D721Med (cell line): ENCODE measurements at places on chromosomes 1 and 21.

DNA sequence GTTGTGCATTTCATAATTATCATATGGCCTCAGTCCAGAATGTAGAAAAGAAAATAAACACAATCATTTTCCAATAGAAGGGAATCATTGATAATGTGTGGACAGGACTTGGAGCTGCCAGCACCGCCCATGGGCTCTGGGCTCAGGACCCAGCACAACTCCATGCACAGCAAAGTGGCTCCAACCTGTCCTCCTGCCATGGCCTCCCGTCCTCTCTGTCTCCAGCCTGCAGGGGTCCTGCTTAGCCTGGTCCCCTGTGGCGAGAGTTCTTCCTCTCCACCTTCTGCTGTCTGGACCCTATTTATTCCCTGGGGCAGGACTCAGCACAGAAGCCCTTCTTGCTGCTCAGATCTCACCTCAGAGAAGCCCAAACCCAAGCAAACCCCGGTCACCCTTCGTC lies 154.1 kb downstream of the CAMTA1 start:
- DNase-seq, result no peak

DNA sequence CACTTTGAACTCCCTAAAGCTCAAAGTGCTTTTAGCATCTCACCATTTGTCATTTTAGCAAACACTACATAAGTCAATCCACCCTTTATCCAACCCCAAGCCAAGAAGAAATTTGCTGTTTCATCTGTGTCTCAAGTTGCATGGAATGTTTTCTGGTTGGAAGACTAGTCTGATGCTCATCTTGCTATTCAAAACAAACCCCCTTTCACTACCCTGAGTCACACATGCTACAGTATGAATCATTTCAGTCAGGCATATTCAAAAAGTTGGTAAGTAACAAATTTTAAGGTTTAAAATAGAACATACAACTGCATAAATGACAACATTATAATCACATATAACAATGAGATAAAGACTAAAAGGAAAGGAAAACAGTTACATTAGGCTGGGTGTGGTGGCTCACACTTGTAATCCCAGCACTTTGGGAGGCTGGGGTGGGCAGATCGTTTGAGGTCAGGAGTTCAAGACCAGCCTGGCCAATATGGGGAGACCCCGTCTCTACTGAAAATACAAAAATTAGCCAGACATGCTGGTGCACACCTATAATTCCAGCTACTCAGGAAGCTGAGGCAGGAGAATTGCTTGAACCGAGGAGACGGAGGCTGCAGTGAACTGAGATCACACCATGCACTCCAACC lies 38.7 kb downstream of the DSTYK start:
- DNase-seq, result no peak

DNA sequence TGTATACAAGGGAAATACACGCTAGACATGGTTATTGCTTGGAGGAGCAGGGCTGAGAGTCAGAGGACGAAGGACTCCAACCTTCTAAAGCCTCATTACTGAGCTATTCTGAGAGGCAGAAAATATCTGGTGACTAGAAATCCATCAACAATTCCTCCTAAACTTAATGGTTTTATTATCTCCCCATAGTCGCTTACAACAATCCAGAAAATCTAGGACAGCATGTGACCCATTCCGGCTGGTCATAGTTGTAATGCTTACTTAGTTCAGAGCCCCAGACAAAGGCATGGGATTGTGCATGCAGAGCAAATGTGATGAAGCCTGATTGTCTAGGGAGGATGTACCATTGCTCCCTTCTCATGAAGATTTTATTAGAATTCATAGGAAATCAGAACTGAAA lies 114.5 kb upstream of the PLXNA2 start:
- no peak for DNase-seq

GRCh38 chr1:45134461-45134873 lies 71.9 kb downstream of the ZSWIM5 start:
- DNase-seq, result no peak

DNA sequence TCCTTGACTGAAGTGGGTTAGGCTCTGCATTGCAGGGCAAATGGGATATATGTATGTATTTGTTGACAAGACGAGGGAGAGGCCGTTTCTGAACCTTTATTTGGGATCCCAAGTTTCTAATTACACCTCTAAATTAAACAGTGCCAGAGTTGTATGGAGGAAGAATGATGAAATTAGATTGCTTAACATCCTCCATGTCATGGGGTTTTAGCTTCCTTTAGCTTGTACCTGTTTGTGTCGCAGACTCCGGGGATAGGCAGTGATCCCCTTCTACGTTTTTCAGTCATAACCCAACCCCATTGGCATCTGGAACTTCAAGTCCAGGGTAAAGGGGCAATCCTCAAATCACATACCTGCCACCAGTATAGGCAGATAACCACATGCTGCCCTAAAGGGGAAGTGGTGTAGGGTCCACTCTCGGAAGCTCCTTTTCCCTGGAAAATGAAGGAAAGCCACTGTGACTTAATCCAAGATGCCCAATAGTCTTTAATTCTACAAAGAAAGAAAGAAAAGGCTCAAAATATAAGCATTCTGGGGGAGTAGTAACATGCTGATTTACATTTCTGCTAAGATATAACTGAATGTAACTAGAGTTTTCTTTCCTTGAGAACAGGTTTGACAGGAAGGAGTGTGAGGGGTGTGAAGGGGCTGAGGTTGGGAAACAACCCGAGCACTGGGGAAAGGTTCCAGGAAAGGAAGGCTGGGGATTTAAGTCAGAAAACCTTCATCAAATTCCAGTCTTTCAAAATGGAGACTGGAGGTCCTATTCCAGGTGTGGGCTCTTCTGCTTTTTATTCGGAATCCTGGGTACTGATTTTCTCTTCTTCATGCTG lies 77.6 kb downstream of the RGL1 start:
- no peak for DNase-seq

DNA sequence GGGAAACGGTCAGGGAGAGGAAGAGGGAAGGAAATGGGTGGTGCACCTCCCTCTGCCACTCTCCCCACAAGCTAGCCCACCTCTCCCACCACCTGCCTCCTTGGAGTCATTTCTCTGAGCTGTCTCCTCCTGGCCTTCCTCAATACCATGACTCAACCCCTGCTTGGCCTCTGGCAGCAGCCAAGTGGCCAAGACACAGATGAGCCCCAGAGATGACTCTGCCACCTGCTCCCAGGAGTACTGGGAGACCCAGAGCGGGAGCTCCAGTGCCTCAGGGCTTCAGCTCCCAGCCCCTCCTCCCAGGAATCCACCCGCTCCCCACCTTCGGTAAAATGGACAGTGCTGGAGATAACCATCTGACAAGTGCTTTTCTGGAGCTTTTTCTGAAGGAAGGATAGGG lies 2.6 kb downstream of the S100A16 start:
- DNase-seq, result no peak

GRCh38 chr1:218401998-218402785 lies 57.1 kb downstream of the TGFB2 start:
- DNase-seq, result no peak

DNA sequence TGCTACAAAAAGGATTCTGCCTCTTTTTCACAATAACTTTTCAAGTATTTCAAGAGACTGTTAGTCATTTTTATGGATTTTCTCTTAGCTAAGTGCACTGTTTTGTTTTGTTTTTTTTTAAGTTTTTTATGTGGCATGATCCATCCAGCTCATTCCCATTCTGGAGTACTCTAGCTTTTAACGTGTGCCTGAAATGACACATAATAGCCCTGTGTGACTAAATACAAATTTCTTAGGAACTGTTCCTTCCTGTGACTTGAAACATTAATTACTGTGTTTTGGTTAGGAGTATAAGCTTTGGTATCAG lies 143.9 kb downstream of the HS2ST1 start:
- no peak for DNase-seq

- no peak for DNase-seq
Measured at GRCh38 chr1:204041803-204042505, 31.0 kb upstream of the SOX13 start.

DNA sequence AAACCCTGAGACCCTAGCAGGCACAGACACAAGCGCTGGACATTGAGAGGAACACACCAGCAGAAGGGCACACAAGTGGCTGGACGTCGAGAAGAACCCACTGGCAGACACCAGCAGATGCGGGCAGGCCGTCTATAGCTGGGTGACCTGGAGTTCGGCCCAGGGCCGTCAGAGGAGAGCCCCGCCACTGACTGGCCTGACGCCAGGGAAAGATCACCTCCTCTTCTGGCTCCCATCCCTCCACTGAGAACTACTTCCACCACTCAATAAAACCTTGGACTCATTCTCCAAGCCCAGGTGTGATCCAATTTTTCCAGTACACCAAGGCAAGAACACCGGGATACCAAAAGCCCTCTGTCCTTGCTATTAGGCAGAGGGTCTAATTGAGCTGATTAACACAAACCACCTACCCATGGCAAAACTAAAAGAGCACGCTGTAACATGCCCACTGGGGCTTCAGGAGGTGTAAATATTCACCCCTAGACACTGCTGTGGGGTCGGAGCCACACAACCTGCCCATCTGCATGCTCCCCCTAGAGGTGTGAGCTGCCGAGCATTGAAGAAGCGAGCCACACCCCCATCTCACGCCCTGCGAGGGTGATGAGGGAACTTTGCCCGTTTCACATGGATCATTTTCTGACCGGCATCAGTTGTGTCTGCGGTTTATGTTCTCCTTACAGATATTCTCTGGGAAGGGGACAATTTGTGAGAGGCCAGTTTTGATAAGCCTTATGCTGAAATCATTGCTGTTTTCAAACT lies 104.8 kb downstream of the HLX start:
- no peak for DNase-seq

GRCh38 chr1:69315823-69316222 lies 251.9 kb upstream of the LRRC7 start:
- DNase-seq, result no peak

DNA sequence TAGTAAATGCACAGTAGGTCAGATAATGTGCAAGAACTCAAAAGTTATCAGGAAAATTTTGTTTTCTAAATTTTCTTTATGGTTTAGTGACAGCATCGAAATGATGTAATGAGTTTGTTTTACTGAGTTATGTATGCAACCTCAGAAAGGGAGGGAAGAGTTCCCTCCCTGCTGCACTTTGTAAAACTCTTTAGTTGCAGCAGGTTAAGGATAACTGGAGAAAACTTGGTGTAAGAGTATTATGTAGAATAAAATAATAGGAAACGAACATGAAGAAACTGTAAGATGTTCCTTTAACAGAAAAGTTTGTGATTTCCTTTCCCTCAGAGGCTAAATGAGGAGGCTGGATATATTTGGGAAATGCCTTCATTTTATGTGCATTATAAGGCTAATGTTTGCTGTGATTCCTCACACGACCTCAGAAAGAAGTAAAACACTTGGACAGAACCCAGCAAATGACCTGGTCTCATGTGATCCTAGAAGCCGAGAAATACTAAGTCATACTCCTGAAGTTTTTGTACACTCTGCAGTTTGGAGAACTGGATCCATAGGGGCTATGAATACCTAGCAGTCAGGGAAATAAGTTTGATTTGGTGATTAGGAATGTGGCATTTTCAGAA lies 35.4 kb downstream of the ADGRL2 start:
- DNase-seq, result no peak

DNA sequence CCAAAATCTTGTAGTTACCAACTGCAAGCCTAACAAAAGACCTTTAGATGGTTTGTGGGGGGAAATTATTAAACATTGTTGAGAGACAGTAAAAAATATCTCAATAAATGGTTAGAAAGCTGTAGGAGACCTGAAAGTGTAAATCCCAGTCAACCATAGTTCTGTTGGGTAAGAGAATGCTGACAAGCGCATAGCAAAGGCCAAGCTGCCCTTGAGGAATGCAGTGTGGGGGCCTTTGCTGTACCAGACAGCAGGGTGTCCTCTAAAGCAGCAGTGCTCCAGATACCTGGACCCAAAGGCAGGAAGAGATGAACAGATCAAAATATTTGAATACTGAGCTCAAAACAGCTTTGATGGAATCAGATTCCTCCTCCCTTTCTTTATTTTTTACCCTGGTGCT lies 54.6 kb downstream of the OBSCN start:
- no peak for DNase-seq

GRCh38 chr1:86542631-86543030 lies 4.2 kb upstream of the CLCA4 start:
- DNase-seq, result no peak

- DNase-seq, result no peak
Measured at GRCh38 chr1:87794788-87795614, 466.3 kb downstream of the LMO4 start.

- DNase-seq, result no peak
Measured at GRCh38 chr21:46347791-46348381, 23.9 kb downstream of the PCNT start.

DNA sequence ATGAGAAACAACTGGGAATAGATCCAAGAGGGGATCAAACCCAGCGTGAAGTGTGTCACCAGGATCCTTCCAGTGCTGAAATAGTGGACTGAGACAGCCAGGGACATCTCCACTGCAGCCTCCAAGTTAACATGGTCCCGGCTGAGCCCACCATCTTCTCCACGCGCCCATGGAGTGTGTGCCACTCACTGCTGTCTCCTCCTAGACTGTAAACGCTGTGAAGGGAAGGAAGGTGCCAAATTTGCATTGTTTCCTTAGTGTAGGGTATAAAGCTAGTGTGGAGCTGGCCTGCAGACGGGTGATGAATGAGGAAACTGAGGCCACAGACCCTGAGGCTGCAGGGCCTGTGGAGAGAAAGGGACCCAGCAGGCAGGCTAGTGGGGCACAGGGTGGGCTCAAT lies 183.6 kb downstream of the FOXD2 start:
- DNase-seq, result no peak

DNA sequence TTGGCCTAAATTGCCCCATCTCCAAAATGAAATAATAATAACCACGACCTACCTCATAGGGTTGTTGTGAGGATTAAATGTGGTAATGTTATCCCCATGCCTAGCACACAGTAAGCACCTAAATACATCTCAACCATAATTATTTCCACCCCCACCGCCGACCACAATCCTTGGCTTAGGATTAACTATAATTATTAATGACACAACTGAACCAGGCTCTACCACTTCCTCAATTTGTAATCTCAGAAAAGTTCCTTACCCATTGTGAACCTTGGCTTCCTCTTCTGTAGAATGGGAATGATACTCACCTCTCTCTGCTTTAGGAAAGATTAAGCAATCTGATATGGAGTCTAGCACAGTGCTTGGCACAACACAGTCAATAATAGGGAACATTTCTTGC lies 44.3 kb upstream of the TACSTD2 start:
- DNase-seq, result no peak

GRCh38 chr1:1182491-1183220 lies 9.0 kb downstream of the TTLL10 start:
- no peak for DNase-seq

- no peak for DNase-seq
Measured at GRCh38 chr1:43719063-43719462, 11.7 kb downstream of the ST3GAL3 start.

DNA sequence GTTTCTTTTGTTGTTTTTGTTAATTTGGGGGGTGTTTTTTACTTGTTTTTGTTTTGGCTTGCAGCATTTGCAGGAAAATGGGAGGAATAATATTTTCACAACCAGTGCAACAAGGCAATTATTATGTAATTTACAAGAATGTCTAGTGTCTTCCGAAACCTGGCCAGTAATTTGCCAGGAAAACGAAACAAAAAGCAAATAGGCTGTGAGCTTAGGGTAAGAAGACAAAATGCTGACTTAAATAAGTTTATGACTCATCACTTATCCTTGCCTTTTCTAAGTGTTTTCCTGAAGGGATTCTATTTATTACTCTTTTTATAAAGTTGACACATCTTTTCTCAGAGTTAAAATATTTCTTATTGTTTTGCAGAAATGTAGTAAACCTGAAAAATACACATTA lies 49.8 kb downstream of the KCNT2 start:
- no peak for DNase-seq
